ENCODE measurements at places on chromosomes 3 and 15.

- DNase-seq = no peak
These were observed 106.3 kb upstream of the BFSP2 start for GRCh38 chr3:133293397-133294110.

- DNase-seq = no peak
These were observed 6.3 kb upstream of the CCDC54 start for GRCh38 chr3:107370907-107371306.

DNA sequence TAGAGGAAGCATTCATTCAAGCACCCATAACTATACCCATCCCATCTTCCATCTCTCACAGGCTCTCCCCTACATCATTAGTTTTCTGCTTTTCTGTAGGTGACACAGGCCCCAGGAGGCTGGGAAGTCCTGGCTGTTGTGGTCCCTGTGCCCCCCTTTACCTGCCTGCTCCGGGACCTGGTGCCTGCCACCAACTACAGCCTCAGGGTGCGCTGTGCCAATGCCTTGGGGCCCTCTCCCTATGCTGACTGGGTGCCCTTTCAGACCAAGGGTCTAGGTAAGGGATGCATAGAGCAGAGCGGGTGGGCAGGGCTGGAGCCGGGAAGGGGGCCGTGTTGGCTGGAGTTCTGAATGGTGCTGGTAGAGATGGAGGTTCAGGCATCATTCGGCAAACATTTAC is 8.2 kb downstream of the TYRO3 start:
- no peak for DNase-seq

- DNase-seq = no peak
These were observed 792.3 kb downstream of the DIPK2A start for GRCh38 chr3:144763878-144764454.

Data from NT2/D1 (cell line).